Activated naive CD8-positive, alpha-beta T cell treated with anti-CD3 and anti-CD28 coated beads for 36 hours (primary cell): ENCODE measurements at places on chromosomes 4 and X. TPM values are rescaled to one million over a fixed set of nuclear protein-coding genes. Genes with fewer than 3 reads are reported as not detected.

GRCh38 chr4:147740176-147740575, 8.3 kb downstream of the ARHGAP10 start:
- DNase-seq = no peak
- H3K4me3 ChIP-seq = no peak overlapping the region
- no peaks in the 10 kb centered on the region for H3K27me3 ChIP-seq
- peaks cover 19% of the 10 kb centered on the region for H3K4me1 ChIP-seq
- H3K36me3 ChIP-seq = peaks cover 2% of the 10 kb centered on the region
- H3K27ac ChIP-seq = no peak overlapping the region

DNA sequence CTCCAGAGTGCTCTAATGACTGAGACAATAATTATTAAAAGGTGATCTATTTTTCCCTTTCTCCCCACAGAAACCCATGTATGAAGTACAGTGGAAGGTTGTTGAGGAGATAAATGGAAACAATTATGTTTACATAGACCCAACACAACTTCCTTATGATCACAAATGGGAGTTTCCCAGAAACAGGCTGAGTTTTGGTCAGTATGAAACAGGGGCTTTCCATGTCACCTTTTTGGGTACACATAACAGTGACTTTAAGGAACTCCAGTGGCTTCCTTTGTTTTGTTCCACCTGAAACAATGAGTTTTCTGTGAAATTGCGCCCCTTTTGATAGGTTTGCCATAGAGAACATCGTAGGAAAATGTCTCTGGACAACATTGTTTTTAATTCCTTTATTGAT, 69.6 kb downstream of the KIT start:
- DNase-seq = no peak
- no peak overlapping the region for H3K4me3 ChIP-seq
- H3K27me3 ChIP-seq = peaks cover 3% of the 10 kb centered on the region
- no peaks in the 10 kb centered on the region for H3K4me1 ChIP-seq

GRCh38 chr4:130147641-130148040, 1051.7 kb downstream of the C4orf33 start:
- no peaks in the 10 kb centered on the region for H3K4me1 ChIP-seq
- H3K27ac ChIP-seq = no peak overlapping the region
- H3K36me3 ChIP-seq = no peaks in the 10 kb centered on the region
- H3K4me3 ChIP-seq = no peak overlapping the region

The ADRA2C gene
- not detected for total RNA-seq
